GM23248 (cell line): ENCODE measurements at places on chromosomes 1 and 21.

GRCh38 chr1:218464871-218465270, 119.7 kb downstream of the TGFB2 start:
- peak; percentile 73 for DNase-seq

GRCh38 chr1:183318433-183318832, 99.7 kb downstream of the NMNAT2 start:
- DNase-seq = peak; percentile 94

DNA sequence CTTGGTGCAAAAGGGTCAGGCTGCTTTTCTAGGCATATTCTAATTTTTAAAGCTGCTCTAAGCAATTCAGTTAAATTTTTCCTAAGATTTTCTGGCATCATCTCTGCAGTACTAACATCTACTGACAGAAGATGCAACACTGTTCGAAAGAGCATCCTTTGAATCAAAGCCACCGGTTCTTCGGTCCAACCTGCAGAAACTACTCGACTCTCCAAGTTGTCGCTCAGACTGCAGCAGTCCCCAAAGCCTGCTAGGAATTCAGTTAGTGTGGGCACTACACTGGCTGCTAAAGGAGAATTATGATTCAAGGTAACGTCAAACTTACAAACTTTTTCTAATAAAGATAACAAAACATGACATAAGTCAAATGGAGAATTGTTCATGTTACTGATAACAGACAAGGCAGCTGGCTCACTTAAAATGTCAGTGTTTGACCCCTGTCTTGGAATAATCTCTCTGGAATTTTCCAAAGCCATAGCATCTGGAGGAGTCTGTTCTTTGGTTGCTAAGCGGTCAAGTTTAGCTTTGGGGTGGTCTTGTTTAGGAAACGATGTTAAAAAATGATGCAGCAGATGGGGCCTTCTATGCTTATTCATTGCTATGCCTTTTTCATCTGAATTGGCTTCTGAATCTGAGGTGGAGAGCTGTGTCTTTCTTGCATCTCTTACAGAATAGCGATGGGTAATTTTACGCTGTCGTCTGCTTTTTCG, 56.9 kb downstream of the LYST start:
- DNase-seq = no peak

DNA sequence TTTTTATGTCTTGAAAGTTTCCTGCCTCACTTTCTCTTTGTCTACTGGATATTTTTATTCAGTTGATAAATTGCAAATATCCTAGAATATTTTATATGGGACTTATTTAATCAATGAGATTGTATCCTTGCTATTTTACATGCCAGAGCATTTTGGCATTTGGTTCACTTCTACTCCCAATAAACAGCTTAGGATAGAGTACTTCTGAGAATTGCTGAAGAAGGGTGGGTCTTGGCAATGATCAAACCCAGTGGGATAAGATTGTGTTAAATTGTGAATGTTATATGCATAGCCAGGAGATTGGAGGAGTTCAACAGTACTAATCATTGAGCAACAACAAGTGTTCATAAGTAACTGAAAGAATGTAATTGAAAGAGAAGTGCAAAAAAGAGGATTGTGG, 60.1 kb downstream of the SDCCAG8 start:
- no peak for DNase-seq

DNA sequence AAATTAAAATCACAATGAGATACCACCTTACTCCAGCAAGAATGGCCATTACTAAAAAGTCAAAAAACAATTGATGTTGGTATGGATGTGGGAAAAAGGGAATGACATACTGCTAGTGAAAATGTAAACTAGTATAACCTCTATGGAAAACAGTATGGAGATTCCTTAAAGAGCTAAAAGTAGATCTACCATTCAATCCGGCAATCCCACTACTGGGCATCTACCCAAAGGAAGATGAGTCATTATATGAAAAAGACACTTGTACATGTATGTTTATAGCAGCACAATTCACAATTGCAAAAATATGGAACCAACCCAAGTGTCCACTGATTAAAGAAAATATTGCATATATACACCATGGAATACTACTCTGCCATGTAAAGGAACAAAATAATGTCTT, 37.2 kb downstream of the SUSD4 start:
- DNase-seq = no peak

GRCh38 chr1:220828179-220828490, 41.4 kb downstream of the MTARC1 start:
- no peak for DNase-seq

- DNase-seq = no peak
These were observed 42.2 kb upstream of the SELENON start for GRCh38 chr1:25757846-25758185.
